Stimulated activated CD4-positive, alpha-beta T cell treated with anti-CD3 and anti-CD28 coated beads, Interleukin-1b, Interleukin-23, amount 100 ng/mL, for 1 hour (primary cell): ENCODE measurements at places on chromosomes 11 and 22.

DNA sequence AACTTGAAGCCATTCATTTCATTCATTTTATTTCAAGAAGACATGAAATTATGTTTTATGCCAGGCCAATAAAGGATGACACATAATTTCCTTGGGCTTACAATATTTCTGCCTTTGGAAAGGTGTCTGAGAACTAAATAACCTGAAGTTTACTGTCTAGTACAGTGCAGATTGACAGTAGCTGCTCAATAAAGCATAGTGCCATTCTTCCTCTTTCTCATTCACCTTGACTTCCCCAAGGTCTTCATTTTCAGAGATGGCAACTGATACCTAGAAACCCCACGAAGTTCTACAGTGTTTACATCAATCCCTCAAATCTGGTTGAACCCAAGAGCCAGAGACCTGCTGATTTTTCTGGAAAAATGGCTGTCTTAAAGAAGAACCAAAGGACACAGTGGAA is 144.3 kb upstream of the SYN3 start:
- DNase-seq: no peak

GRCh38 chr11:70313945-70314344 is 43.5 kb downstream of the PPFIA1 start:
- DNase-seq: no peak

- no peak for DNase-seq
Measured at GRCh38 chr22:36641902-36642640, 61.5 kb downstream of the CACNG2 start.

DNA sequence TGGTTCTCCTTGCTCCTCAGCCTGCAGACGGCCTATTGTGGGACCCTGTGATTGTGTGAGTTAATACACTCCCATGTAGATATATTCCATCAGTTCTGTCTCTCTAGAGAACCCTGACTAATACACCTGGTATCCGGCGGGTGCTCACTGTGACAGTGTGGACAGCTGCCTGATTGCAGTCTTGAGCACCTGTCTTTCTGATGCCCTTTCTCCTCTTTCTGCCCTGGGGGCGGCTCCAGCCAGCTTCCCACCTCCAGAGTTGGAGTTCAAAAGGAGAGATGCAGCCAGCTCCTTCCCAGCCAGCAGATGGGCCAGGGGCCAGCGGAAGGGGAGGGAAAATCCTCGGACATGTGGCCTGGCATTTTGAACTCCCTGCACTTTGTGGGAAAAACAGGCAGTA is 15.0 kb downstream of the SMIM38 start:
- no peak for DNase-seq

DNA sequence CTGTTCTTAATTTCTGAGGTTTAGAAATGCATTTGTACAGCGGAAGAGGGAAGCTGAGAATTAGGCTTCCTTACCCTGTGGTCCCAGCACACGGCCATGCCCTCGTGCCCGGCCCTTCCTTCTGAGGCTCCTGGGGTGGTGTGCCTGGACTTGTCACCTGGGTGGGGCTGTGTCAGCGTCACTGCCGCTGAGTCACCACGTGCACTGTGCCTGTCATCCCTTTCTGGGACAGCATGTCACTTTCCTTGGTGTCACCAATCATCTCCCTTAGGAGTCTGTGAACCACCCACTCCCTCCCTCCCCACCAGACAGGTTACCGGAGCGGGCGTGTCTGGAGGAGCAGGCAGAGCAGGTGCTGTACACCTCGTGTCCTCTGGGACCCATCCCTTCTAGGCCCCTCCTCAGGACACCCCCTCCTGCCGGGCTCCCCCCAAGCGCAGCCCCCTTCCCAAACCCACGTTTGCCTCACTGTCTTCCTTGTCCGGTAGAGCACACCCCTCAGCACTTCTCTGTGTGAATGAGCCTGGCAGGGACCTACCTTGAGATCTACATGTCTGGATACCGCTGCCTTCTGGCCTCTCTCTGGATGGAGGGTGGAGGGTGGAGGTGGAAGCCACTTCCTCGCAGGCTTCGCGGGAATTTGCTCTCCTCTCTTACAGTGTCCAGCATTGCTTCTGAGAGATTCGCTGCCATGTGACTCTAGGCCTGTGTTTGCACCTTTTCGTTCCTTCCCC is 367.6 kb downstream of the TBC1D22A start:
- no peak for DNase-seq

GRCh38 chr11:102368472-102368871 is 21.5 kb downstream of the BIRC2 start:
- no peak for DNase-seq

GRCh38 chr11:134670961-134671370 is 258.9 kb upstream of the B3GAT1 start:
- no peak for DNase-seq

DNA sequence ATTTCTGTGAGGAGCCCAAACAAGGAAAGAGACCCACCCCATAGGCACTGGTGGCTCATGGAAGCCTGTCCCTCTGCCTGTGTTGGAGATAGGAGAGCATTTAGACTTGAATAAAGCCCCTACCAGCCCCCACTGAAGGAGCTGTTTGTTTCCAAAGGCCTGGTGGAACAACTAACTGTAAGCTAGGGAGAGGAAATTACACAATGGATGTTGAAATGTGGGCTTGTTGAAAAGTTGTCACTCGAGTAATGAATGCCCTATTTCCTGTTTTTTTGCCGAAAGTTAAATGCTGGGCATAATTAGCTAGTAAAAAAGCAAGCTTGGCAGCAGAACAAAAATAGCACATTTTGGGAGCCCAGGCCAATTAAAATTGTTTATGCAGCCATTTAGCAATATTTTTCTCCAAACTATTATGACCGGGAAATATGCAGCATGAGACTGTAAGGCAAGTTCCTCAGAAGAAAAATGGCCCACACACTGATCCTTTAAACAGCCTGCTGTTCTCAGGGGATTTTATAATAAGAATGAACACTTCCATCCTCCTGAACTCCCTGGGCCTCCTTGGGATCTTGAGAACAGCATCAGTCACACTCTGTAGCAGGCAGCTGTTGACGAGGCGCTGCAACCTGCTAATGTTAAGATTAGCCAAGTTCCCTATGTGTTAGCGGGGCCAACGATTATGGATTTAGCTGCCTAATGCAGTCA is 38.6 kb upstream of the LMO2 start:
- DNase-seq: no peak

DNA sequence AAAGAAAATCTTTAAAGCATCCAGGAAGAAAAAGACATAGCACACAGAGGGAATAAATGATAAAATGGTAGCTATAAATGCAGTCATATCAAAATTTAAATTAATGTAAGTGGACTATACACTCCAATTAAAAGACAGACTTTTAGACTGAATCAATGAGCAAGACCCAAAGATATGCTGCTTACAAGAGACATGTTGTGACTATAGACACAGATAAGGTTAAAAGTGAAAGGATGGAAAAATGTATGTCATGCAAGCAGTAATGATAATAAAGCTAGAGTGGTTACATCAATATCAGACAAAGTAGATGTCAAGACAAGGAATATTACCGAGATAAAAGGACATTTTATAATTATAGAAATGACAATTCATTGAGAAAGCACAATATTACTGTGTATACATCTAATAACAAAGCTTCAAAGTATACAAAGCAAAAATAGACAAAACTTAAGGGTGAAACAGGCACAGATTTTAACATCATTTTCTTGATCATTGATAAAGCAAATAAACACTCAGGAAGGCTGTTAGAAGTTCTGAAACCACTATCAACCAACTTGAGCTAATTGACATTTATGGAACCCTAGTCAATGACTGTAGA is 22.8 kb upstream of the MUC5AC start:
- no peak for DNase-seq

GRCh38 chr22:44142421-44143104 is 38.2 kb upstream of the PARVG start:
- DNase-seq: no peak

DNA sequence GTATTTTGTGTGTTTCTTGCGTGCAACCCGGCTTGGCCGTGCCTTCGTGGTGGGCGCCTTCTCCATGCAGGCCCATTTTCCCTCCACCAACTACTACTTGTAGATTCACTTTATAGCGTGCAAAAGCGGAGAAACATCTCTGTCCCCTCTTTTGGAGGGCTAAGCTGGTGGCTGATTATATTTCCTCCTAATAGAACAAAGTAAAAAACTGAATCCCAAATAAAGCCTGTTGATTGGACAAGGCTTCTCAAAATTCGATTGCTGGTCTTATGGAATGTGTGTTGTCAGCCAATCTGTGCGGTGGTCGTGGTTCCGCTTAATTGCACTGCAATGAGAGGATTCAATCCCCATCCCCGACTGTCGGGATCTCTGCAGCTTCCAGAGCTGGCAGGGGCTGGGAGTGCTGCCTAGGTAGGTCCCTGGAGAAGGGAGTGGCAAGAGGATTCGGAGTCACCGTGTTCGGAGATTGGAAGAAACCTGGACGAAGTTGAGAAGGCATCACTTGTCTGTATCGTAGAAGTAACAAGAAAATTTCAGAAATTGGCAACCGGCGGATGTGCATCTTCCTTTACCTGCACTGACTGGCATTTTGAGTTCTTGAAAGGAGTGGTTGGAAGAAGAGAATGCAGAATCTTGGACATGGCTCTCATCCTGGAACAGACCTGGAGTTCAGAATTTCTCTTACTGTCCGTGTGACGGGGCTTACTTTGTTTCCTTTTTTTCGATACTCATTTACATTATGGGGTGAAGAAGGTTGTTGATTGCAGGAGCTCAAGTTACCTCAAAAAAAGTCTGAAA is 1.1 kb downstream of the HMGXB4 start:
- DNase-seq: no peak

DNA sequence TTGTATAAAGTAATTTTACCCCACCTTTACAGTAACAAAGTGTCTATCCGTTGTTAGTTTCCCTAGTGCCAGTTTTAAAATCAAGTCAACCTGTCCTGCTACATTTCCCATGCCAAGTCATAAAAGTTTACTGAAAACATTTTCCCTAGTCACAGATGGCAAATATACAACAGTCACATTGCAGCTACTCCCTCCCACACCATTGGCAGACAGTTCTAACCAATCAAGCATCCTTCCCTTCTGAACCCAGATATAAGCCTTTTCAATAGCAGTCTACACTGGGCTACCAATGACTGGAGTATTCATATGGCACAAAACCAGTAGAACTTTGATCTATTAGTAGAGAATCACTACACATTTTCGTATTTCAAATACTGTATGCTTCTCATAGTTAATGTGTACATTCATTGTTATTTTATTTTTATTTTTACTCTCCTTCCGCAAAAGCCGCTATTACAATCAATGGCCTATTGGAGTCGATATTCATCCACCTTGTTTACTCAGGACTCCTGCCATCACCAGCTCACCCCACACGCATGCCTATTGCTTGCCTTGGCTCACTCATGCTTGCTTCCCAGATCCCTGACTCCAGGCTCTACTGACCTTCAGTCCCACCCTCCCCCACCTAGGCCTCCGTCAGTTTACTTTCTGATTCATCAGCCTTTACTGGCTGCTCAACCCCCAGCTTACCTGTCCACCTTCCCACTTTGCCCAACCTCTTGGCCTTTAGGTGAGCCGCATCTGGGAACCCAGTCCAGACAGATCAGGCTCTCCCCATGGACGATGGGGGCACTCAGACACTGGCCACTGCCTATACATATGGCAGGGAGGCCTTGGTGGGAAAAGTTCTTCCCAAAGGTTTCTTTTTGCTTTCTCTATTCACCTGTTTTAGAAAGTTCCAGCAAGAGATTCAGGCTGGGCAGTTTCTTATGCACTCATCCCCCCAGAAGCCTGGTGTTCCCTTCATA is 408.4 kb downstream of the SOX6 start:
- DNase-seq: no peak

DNA sequence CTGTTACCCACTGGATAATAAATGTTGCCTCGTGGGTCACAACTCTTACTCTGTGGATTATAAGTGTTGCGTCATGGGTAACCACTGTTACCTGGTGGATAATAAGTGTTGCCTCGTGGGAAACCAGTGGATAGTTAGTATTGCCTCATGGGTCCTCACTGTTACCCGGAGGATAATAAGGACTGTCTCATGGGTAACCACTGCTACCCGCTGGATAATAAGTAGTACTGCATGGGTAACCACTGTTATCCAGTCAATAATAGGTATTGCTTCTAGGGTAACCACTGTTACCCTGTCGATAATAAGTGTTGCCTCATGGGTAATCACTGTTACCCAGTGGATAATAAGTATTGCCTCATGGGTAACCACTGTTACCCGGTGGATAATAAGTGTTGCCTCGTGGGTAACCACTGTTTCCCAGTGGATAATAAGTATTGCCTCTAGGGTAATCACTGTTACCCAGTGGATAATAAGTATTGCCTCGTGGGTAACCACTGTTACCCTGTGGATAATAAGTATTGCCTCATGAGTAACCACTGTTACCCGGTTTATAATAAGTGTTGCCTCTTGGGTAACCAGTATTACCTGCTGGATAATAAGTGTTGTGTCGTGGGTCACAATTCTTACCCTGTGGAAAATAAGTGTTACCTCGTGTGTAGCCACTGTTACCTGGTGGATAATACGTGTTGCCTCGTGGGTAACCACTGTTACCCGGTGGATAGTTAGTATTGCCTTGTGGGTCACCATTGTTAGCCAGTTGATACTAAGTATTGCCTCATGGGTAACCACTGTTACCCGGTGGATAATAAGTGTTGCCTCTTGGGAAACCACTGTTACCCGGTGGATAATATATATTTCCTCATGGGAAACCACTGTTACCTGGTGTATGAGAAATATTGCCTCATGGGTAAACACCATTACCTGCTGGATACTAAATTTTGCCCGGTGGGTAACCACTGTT is 15.7 kb upstream of the NXPE4 start:
- no peak for DNase-seq

GRCh38 chr22:29014773-29015172 is 46.9 kb downstream of the C22orf31 start:
- DNase-seq: no peak

DNA sequence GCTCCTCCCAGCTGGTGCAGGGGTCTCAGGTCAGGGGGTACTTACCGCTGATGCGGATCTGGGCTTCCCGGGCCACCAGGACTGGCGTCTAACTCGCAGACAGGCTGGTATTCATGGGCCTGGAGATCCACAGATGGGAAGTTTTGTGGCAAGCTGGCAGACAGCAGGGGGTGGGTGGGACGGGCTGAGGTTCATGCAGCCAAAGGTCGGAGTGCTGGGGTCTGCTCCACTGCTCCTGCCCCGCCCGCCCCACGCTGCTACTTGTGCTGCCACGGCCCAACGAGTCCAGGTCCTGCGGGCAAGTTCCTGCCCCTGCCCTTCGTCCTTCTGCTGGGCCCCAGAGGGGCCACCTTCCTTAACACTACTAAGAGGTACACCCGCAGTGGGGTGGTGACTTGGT is 3.1 kb downstream of the ACY3 start:
- no peak for DNase-seq
